ENCODE measurements at places on chromosomes 12 and 14.

DNA sequence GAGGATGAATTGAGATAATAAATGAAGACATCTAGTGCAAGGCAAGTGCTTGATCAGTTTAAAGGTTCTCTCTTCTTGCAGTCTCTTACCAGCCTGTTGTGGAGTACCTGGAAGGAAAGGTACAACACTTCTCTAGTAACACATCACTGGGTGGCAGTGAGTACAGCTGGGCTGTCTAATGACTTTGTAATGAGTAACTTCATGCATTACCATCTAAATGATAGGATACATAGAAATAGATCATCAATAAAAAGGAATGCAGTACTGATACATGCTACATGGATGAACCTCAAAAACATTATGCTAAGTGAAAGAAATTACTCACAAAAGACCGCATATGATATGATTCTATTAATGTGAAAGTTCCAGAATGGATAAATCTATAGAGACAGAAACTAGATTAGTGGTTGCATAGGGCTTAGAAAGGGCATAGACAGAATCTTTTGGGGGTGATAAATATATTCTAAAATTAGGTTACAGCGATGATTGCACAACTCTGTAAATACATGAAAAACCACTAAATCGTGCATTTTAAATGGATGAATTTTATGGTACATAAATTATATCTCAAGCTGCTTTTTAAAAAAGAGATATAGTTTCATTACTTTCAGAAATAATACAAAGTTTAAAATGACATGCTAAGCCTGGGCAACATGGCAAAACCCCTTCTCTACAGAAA is 224.4 kb downstream of the CHST11 start:
- no peak for DNase-seq

DNA sequence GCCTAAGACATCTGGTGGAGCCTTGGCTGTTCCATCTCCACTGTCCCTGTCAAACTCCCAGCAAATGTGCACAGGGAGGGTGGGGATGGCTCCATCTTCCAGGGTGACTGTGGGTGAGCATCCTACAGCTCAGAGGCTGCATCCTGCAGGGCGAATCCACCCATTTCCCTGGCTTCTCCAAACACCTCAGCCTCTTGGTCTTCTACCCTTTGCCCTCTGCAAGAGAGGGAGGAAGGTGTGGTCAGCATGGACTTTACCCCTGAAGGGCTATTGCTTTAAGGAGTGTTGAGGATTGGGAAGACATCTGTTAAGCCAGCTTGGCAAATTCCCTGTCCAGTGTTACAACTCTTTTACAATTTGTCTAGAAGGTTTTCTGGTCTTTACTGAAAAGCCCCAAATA is 23.1 kb upstream of the DGLUCY start:
- no peak for DNase-seq

DNA sequence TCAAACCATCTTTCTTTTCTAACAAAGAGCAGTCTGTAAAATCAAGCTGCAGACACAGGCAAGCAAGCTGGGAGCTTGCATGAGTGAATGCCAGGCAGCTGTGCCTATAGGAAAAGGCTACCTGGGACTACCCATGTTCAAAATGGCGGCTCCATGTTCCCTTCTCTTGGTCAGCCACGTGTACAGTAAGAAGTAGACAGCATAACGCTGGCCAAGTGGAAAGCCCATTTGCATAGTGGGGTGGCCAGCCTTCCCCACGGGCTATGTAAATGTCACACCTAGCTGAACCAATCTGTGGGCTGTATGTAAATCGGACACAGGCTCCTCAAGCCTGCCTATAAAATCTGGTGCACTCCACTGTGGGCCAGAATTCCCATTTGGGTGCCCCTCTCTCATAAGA is 117.1 kb downstream of the SYT10 start:
- no peak for DNase-seq

DNA sequence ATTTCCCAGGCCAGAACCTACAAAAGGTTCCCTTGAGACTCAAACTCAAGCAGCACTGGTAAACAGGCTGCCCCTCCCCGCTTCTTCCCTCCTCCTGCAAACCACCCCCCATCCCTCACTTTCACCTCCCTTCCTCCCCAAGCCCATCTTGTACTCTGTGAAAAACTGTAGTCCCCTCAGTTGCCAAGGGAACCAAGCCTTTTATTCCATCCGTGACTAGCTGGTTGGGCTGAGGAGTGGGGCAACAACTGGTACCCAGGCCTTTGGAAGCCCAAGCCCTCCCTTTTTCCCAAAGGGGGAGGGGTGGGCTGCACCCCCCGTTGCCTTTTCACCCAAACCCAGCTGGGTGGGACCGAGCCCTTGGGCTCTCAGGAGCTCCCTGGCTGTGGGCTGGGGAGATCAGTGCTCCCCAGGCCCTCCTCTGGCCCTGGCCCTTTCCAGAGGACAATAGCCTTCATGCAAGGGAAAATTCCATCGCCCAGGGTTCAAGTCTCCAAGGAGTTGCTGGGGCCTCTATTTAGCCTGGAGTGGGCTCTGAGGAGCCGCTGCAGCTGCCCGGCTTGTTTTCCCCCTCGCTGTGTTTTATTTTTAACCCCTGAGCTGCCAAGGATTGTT is 61.9 kb downstream of the ZFP36L1 start:
- no peak for DNase-seq

DNA sequence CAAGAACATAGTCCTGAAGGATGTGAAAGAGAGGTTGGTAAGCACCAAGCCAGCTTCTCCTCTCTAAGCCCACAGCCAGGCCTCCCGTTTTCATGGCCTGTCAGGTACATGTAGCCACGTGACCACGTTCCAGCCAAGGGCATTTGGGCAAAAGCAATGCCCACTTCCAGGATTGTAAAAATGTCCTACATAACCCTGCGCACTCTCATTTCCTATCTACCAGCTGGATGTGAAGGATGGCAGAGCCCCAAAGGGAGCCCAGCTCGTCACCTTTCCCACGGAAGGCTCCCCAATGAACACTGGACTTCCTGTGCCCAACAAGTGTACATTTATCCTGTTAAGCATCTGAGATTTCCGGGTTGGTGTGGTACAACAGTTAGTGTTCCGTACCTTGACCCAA is 231.7 kb downstream of the TMEM132D start:
- no peak for DNase-seq

- no peak for DNase-seq
Observed at GRCh38 chr12:93844164-93844784, 167.1 kb downstream of the CRADD start.

DNA sequence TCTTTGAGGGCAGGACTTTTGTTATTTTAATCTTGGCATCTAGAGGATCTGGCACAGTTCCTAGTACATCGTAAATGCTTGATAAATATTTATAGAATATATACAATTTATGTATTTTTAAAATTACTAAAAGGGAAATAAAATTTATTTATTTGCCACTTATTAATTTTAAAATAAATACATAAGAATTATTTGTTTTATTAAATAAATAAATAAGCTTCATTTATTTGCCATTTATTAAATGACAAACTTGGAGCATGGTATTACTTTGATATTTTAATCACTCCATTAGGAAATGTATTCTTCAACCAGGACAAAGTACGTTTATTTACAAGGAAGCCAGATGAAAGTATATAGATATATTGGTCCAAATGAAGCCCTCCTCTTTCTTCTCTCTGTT is 118.7 kb upstream of the LRIG3 start:
- DNase-seq = no peak

GRCh38 chr12:20505056-20505455 is 136.7 kb downstream of the PDE3A start:
- DNase-seq = no peak

- no peak for DNase-seq
Observed at GRCh38 chr14:54702492-54702891, 135.6 kb downstream of the SAMD4A start.

DNA sequence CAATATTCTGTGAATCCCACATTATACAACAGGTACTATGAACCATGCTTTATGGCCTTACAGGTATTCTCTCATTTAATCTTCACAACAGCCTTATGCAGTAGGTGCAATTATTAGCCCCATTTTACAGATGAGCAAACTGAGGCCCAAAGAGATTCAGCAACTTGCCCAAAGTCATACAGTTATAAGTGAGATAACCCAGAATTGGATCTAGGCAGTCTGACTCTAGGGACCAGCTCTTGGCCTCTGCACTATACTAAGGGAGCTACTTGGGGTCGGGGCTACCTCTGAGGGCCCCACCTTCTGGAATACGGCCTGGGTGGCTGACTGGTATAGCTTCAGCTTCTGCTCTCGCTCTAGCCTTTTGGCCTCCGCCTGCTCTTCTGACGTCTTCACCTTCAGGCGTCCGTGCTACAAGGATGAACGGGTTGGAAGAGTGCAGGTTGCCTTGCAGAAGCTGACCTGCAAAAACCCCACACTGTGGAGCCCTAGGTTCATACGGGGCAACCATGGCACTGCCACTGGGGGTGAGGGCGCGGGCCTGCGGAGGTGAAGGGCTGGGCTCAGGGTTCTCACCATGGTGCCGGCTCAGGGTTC is 762 bp downstream of the RABGGTA start:
- no peak for DNase-seq

GRCh38 chr14:101560534-101561113 is 671 bp upstream of the DIO3 start:
- DNase-seq = no peak

DNA sequence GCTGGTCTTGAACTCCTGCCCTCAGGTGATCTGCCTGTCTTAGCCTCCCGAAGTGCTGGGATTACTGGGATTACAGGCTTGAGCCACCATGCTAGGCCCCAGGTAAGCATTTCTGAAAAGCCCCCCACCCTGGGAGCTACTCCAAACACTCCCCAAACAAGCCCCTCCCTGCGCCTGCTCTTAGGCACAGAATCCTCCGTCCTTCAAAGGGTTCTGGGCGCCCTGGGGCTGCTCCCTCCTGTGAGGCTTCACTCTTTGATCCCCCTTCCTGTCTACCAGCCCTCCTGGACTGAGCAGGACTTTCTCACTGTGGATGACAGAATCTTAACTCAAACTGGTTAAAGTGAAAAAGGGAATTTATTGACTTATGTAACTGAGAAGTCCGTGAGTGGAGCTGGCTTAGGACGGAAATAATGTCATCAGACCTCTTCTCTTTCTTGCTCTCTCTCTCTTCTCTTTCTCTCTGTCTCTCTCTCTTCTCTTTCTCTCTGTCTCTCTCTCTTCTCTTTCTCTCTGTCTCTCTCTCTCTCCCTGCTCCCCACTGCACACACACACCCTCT is 66.9 kb upstream of the CLMN start:
- no peak for DNase-seq

- no peak for DNase-seq
Observed at GRCh38 chr14:95226801-95227200, 69.5 kb upstream of the DICER1 start.

DNA sequence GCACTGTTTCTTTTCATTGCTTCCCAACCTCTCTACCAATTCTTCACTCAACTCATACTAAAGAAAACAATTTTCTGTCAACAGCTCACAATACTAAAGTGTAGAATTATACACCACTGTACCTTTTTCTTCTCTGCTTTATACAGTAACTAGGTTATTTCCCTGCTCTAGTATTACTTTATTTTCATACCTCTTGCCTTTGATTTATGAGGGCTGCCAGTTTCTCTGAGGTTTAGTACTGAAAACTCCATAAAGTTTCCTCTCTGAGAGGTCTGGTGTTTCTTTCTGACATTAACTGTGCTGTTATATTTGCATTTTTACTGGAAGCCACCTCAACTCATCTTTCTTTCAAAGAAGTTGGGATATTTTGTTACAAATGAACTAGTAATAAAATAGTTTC is 63.0 kb upstream of the GRIP1 start:
- DNase-seq = no peak

DNA sequence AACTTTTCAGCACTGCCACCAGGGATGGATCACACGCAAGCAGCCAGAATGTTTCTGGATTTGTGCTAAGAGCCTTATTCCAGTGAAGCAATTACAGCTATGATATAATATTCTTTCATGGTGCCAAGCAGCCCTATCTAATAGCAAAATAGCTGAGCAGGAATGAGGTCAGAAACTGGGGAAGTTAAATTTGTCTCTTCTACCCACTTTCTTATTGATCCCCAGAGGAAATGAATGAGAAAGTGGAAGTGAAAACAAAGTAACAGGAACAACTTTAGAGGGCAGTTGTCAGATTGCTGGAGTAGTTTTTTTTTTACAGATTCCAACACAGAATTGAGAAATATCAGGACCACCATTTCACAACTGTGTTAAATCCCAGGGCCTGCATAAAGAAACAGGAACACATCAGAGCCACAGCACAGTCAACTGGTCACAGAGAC is 44.8 kb downstream of the GCH1 start:
- no peak for DNase-seq

- no peak for DNase-seq
Observed at GRCh38 chr12:67237231-67237630, 31.9 kb upstream of the CAND1 start.

DNA sequence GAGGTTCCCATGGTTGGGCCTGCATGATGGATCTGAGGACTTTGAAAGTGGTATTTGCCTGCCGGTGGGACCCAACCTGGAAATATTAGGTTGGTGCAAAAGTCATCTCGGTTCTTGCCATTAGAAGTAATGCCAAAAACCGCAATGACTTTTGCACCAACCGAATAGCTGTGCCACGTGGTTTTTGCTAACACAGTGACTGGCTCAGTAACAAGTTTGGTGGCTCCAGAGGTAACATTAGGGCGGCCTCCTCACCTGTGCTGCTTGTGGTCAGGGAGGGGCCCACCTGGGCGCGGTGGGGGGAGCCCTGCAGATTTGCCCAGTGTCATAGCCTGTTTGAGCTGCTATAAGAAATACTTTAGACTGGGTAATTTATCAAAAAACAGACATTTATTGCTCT is 1.8 kb downstream of the BDKRB2 start:
- no peak for DNase-seq

DNA sequence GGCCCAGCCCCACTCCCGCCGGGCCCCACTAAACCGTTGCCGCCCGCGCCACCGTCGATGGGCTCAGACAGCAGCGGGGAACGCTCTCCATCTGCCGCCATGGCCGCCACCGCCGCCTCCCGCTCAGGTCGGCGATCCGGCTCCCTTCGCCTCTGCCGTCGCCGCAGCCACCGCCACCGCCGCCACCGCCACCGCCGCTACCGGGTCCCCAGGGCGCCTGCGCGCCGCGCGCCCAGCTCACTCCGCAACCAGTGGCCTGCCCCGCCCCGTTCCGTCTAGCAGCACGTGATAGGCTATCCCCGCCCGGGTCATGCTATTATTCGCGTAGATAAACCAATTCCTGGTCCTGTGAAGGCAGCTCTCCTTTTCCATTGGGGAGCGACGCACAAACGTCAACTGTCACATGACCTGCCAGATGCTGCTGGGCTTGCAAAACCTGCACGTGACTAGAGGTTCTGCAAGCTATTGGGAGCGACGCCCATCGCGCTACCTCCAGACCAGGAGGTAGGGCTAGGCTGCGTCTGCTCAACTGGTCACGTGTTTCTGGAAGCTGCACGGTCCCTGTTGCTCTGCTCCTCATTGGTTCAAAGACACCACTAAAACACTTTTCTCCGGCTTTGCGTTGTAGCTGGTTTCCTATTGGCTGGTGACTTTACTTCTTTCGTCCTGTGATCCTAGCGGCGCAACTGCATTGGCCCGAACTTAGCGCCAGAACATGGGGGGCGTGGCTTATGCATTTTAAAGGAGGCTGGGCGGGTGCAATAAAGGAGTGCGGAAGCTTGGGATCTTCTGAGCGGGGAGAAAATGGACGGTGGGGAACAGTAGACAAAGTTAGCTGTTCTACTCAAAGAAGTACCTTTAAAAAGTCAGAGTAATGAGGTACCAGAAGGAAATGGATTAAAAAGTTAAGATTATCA is at the start of gene PIP4P1:
PIP4P1 (minus strand) TSS at position 210 of the 917 bp plus-strand sequence; CDS start at position 101, 109 bp downstream.
- DNase-seq = peak; percentile 98

GRCh38 chr14:100240668-100241032 is 1.7 kb downstream of the YY1 start:
- DNase-seq = no peak

All from Panc1 (cell line).